ENCODE measurements at places on chromosomes 3 and 15. TPM values are rescaled to one million over a fixed set of nuclear protein-coding genes. Genes with fewer than 3 reads are reported as not detected.

The CAV3 gene
- total RNA-seq = not detected

The ALDH1A3 gene
- 33.9 TPM for total RNA-seq

The CD200R1 gene
- total RNA-seq = not detected

The ADAMTS7 gene
- total RNA-seq = 8.1 TPM

The MORC1 gene
- total RNA-seq = not detected

The AADAC gene
- total RNA-seq = 0.13 TPM

The LARP6 gene
- 9.1 TPM for total RNA-seq

The NFKBIZ gene
- total RNA-seq = 6.8 TPM

The LRTM1 gene
- total RNA-seq = not detected

The LRRN1 gene
- not detected for total RNA-seq

The DUOXA2 gene
- total RNA-seq = not detected

The CCDC54 gene
- not detected for total RNA-seq

The CISH gene
- total RNA-seq = 0.38 TPM

The ASB14 gene
- not detected for total RNA-seq

The KIF9 gene
- total RNA-seq = 6.8 TPM

The LRRFIP2 gene
- 27.2 TPM for total RNA-seq

The TCAIM gene
- total RNA-seq = 17.2 TPM

The HRG gene
- not detected for total RNA-seq

The CCDC191 gene
- 1.1 TPM for total RNA-seq

The GHRL gene
- total RNA-seq = 0.51 TPM

The TGM5 gene
- total RNA-seq = not detected

The ATP13A3 gene
- total RNA-seq = 125 TPM

The CCR3 gene
- not detected for total RNA-seq

The STRIT1 gene
- not detected for total RNA-seq

The BNC1 gene
- total RNA-seq = 1.0 TPM

The CPLX3 gene
- not detected for total RNA-seq

The CHCHD6 gene
- total RNA-seq = 6.7 TPM

The IGDCC3 gene
- total RNA-seq = 0.13 TPM

The ARPIN gene
- total RNA-seq = 10.7 TPM

The DLEC1 gene
- under 0.01 TPM for total RNA-seq

The AGBL1 gene
- not detected for total RNA-seq

The CEP152 gene
- total RNA-seq = 1.9 TPM

The CYP8B1 gene
- total RNA-seq = not detected

The SLC22A14 gene
- under 0.01 TPM for total RNA-seq

The CRABP1 gene
- total RNA-seq = not detected

The EPHA3 gene
- total RNA-seq = not detected

The CDC25A gene
- 8.6 TPM for total RNA-seq

The ROBO2 gene
- not detected for total RNA-seq

The CADPS gene
- not detected for total RNA-seq

The DNAH12 gene
- under 0.01 TPM for total RNA-seq

The FBXO45 gene
- total RNA-seq = 14.3 TPM

The TMEM266 gene
- total RNA-seq = not detected

The ANKRD34C gene
- not detected for total RNA-seq

All from dermis microvascular lymphatic vessel endothelial cell (primary cell).